ENCODE measurements at places on chromosomes 6 and 20. TPM values are rescaled to one million over a fixed set of nuclear protein-coding genes. Genes with fewer than 3 reads are reported as not detected.

GRCh38 chr6:48147051-48147450 is 36.1 kb upstream of the PTCHD4 start:
- no peak for DNase-seq

GRCh38 chr20:23655491-23656211 is 17.9 kb upstream of the CST3 start:
- DNase-seq: no peak

GRCh38 chr6:140566781-140567277 is 1192.4 kb upstream of the CITED2 start:
- DNase-seq: no peak

DNA sequence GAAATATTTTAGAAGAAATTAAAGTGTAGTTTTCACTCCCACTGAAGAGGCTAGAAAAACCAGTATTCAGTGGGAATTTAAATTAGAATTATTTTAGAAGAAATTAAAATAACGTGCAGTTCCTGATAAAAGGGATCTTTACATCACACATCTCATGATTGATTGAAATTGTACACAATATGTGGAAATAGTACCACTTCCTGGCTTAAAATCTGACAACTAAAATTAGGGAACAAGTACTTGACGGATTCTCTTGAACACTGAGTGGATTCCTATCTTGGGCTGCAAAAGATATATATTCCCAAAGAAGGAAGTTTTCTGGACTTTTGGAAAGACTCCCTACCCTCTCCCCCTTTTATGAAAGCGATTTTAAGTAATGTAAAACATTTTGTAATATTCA is 14.6 kb upstream of the MTCL3 start:
- no peak for DNase-seq

DNA sequence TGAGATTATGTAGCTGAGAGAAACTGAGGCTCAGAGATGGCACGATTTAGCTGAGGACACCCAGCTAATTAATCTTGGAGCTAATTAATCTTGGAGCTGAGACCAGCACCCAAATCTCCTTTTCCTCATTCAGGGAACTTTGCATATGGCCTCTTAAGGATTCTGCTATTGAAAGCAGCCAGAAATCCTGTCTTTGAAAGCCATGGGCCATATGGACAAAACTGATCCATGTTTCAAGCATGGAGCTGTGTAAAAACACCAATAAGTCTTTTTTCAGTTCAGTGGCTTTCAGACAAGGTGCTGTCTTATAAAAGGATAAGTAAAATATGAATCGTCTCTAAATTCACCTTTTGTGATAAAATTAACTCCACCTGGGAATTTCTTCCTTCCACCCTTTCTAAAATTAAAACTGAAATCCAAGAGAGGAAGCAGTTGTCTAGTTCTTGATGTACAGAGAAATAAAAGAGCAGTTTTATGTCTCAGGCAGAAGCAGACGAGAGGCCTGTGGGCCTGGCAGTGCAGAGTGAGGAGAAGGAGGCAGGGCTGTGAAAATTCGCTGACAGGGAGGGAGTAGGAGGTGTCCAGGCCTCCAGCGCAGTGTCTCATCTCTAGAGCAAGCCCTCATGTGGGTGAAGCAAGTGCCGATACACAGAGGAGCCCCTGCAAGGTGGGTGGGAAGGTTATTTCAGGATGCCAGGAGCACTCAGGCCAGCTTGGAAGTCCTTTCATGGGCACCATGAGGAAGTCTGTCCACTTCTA is 266.9 kb downstream of the UST start:
- DNase-seq: no peak

DNA sequence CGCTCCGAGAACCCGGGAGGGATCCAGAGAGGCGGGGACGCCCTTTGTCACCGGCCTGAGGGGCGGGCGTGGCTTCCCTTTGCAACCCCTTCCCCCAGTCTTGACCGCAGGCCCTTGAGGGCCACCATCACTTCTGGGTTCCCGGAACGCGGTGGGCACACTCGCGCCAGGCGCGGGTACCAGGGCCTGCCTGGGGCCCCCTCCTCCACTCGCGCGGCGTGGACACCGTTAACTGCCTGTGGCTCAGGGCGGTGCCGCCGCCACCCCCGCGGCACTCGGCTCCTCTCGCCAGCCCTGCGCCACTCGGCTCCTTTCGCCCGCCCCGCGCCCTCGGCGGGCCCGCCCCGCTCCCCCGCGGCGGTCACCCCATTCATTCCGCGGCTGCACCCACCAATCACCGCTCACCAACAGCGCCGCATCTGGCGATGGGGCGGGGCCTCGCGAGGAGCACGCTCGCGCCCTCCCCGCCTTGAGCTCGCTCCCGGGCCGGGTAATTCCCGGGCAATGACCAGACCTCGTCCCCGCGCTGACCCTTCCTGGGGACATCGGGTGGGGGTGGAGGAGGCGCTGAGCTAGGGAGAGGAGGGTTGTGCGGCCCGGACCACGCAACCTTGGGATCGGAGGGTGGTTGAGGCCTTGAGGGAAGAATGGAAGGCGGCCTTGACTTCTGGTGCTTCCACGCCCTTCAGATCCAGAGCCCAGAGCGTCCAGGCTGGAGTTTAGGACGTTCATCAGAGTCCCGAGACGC is 10.5 kb upstream of the ELOVL5 start:
- DNase-seq: peak; percentile 89

- no peak for DNase-seq
Measured at GRCh38 chr6:106746652-106747051, 117.3 kb downstream of the QRSL1 start.

- no peak for DNase-seq
Measured at GRCh38 chr6:155894262-155894661, 438.6 kb upstream of the NOX3 start.

DNA sequence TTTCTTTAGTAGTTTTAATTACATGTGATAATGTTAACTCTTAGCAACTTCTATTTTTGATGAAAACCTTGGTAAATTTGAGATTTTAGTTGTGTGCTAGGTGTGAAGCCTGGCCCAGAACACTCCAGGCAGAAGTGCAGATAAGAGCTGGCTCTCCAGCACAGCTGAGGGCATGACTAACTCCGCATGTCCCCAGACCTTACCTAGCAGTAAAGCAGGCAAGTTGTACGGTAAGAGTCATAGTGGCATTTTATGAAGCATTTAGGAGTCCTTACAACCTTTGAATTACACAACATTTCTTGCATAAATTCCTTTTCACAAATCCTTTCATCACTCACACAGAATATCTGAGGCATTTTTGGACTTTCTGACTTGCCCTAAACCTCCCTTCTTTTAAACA is 67.2 kb downstream of the OPRM1 start:
- DNase-seq: no peak

DNA sequence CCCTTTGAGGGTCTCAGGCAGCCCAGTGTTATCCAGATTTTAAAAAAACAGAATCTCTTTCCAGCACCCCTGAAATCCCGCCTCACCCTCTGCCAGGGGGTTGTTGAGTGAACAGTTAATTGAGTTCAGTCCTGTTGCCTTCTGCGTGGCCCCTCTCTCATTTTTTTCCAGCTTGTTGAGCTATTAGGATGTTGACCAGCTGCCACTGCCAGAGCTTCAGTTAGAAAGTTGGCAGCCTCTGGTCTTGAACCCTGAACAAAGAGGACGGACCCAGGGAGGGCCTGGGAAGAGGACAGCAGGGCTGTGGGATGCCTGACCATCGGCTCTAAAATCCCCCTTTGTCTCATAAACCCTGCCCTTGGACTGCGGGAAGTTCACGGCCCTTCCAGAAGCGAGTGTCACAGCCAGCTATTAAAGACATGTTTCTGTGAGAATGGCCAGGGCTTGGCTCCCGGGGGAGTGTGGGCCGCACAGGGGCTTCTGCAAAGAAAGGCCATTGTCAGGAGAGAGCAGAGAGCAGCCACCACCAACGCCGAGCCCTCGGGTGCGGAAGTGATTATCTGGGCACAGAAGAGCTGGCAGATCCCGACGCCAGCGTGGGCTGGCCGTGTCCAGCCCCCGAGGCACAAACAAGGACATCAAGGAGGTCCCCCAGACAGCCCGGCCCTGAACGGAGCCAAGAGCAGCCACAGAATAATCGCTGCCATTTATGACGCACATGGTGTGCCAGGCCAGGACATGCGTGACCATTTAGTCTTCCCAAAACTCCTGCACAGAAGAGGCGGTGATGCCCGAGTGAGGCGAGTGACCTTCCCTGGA is 189.0 kb downstream of the ANKRD60 start:
- DNase-seq: no peak

DNA sequence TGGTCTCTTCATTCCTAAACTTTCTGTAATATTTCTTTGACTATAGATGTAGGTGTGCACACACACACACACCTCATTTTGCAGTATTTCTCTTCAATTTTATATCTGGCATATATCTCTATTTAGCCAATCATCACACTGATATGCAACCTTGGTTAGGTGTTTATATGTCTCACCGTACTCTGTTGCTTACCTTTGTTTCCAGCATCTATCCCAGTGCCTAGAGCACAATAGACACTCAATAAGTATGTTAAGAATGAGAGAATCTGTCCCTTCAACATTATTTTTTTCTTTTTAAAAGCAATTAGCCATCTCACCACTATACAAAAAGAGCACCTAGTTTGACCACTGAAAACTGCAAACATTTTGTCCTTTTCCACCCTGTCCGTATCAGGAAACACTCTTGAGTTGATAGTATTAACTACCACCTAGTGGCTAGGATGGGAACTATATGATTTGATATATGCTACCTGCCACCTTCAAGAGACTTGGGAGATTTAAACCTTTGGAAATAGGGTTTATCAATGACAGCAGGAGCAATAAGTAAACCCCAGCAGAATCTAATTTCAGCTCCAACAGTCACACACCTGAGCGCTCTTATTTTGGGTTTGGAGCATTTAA is 48.7 kb upstream of the RSPO3 start:
- DNase-seq: no peak

DNA sequence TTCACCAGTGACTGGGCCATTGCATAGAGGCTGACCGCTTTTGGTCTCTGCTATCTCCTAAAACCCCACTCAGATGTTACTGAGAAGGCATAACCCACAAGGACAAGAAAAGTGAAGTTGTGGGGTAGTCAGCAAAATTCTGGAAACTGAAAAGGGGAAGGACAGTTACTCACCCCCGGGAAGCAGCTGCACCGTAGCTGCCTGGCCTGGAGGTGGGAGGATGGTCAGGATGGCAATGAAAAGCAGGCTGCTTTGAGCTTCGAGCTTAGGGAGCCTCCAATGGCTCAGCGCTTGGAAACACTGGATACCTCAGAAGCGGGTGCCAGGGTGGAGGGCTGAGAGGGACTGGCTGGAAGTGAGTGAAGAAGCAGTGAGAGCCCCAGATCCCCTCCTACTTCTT is 56.0 kb downstream of the KCNK5 start:
- DNase-seq: no peak

GRCh38 chr6:127518191-127518709 is 885 bp downstream of the MTCL3 start:
- no peak for DNase-seq

GRCh38 chr6:151963001-151963400 is 155.5 kb downstream of the ESR1 start:
- no peak for DNase-seq

GRCh38 chr6:156593127-156593526 is 184.1 kb upstream of the ARID1B start:
- DNase-seq: no peak

DNA sequence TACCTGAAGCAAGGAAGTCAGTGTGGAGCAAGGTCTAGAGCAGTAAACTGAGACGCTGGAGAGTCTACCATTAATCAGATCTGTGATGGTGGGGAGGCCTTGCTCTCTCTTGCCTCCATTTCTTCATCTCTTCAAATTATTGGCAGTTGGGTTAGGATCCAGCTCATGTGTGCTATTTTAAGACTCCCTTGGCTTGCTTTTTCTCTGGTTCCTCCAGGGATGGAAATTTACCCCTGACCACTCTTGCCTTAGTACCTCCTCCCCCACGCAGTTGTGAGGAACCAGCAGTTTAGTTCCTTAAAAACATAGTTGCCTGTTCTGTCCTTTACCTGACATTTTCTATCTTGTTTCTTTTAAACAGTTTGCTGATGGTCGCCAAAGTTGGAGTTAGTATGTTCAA is 7.4 kb downstream of the TMEM14C start:
- DNase-seq: no peak

GRCh38 chr6:46014511-46015118 is 1.0 kb downstream of the CLIC5 start:
- no peak for DNase-seq

GRCh38 chr6:96410467-96410866 is 111.1 kb upstream of the UFL1 start:
- no peak for DNase-seq

DNA sequence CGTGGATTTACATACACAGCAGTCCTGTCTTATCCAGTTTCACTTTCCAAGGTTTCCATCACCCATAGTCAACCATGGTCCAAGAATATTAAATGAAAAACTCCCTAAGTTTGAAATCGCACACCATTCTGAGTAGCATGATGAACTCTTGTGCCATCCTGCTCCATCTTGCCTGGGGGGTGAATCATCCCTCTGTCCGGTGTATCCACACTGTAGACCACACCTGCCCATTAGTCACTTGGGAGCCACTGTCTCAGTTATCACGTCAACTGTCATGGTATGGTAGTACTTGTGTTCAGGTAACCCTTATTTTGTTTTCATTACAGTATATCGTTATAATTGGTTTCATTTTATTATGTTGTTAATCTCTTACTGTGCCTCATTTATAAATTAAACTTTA is 38.5 kb downstream of the PTGIS start:
- no peak for DNase-seq

DNA sequence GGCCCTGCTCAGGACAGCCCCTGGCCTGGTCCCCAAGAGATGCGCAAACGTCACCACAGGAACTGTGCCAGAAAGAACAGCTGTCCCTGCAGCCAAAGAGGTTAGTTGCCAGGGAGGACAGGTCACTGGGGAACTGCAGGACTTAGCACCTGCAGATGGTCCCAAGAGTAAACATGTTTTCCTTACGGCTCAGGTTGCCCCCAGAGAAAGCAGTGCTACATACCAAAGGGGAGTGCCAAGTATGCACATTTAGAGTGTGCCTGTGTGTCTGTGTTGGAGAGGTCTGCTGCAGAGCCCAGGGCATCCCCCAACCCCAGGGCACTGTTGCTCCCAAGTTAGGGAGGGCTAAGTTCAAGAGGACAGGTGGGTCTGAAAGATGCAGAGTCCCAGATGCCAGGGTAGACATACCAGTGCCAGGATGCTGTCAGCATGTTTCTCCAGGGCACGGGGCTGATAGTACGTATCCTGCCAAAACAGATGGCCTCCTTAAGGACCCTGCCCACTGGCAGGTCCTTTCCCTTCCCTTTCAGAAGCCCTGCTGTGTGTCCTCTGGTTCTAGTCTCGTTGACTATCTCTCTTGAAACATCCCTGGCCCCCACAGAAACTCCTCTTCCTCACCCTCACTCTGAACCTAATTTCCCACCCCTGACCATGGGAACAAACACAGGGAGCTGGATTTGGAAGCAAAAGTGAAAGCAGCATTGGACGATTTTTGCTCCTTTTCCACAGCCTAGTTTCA is 1.3 kb downstream of the ABHD16A start:
- no peak for DNase-seq

The NT5DC1 gene
- total RNA-seq: 48.8 TPM

The ENPP3 gene
- total RNA-seq: 0.44 TPM

The FHL5 gene
- total RNA-seq: not detected

The MYMX gene
- total RNA-seq: not detected

The OPRM1 gene
- total RNA-seq: not detected

The ZNF337 gene
- 40.9 TPM for total RNA-seq

The VSX1 gene
- not detected for total RNA-seq

Measured in naive thymus-derived CD8-positive, alpha-beta T cell (primary cell).